ENCODE measurements at places on chromosomes 5 and 9. TPM values are rescaled to one million over a fixed set of nuclear protein-coding genes. Genes with fewer than 3 reads are reported as not detected.

PCDHB15 gene
- 22.1 TPM for total RNA-seq

FBP1 gene
- not detected for total RNA-seq

ORM2 gene
- not detected for total RNA-seq

SPINK7 gene
- total RNA-seq: not detected

KIF20A gene
- total RNA-seq: 4.1 TPM

SAXO1 gene
- total RNA-seq: not detected

RBM18 gene
- total RNA-seq: 18.1 TPM

CMYA5 gene
- 1.2 TPM for total RNA-seq

COL5A1 gene
- total RNA-seq: 4.5 TPM

ADCY2 gene
- 13.4 TPM for total RNA-seq

URM1 gene
- total RNA-seq: 21.8 TPM

EMB gene
- 3.0 TPM for total RNA-seq

ZNF608 gene
- total RNA-seq: 95.6 TPM

SELENOP gene
- total RNA-seq: 53.7 TPM

TMED9 gene
- total RNA-seq: 24.6 TPM

BTF3 gene
- total RNA-seq: 191 TPM

LVRN gene
- 2.8 TPM for total RNA-seq

PCDHA6 gene
- total RNA-seq: 24.8 TPM

GRXCR2 gene
- not detected for total RNA-seq

KIF24 gene
- total RNA-seq: 0.78 TPM

OBP2B gene
- total RNA-seq: not detected

GFI1B gene
- total RNA-seq: not detected

FOXD4L4 gene
- 0.78 TPM for total RNA-seq

OLFM1 gene
- total RNA-seq: 77.8 TPM

SEMA4D gene
- 12.0 TPM for total RNA-seq

ALDH1A1 gene
- 1.4 TPM for total RNA-seq

REEP2 gene
- total RNA-seq: 71.0 TPM

PCDHB9 gene
- total RNA-seq: 6.1 TPM

ANGPTL2 gene
- 2.7 TPM for total RNA-seq

PRLR gene
- 3.3 TPM for total RNA-seq

CHSY3 gene
- total RNA-seq: 41.0 TPM

MZB1 gene
- not detected for total RNA-seq

ZNF474 gene
- 1.2 TPM for total RNA-seq

CDX1 gene
- not detected for total RNA-seq

AJM1 gene
- total RNA-seq: 0.94 TPM
